ENCODE measurements at places on chromosomes 5 and 9. TPM values are rescaled to one million over a fixed set of nuclear protein-coding genes. Genes with fewer than 3 reads are reported as not detected.

GRCh38 chr9:120877276-120878034 lies 467 bp upstream of the PHF19 start:
- H3K27ac ChIP-seq = peak overlapping the region; percentile 48
- peaks cover 27% of the 10 kb centered on the region for H3K4me1 ChIP-seq
- DNase-seq = peak; percentile 74
- H3K36me3 ChIP-seq = no peaks in the 10 kb centered on the region

Gene ACOT12
- polyA plus RNA-seq = 0.06 TPM

GRCh38 chr5:174402222-174402812 lies 322.1 kb upstream of the MSX2 start:
- H3K4me3 ChIP-seq = no peak overlapping the region
- H3K27ac ChIP-seq = no peak overlapping the region
- DNase-seq = no peak
- no peaks in the 10 kb centered on the region for H3K36me3 ChIP-seq
- no peaks in the 10 kb centered on the region for H3K4me1 ChIP-seq

- H3K36me3 ChIP-seq = no peaks in the 10 kb centered on the region
- peak; percentile 15 for DNase-seq
- H3K4me3 ChIP-seq = no peak overlapping the region
- peaks cover 11% of the 10 kb centered on the region for H3K4me1 ChIP-seq
- H3K27me3 ChIP-seq = no peaks in the 10 kb centered on the region
These were observed 3.7 kb downstream of the C9orf50 start for GRCh38 chr9:129617167-129617566.

DNA sequence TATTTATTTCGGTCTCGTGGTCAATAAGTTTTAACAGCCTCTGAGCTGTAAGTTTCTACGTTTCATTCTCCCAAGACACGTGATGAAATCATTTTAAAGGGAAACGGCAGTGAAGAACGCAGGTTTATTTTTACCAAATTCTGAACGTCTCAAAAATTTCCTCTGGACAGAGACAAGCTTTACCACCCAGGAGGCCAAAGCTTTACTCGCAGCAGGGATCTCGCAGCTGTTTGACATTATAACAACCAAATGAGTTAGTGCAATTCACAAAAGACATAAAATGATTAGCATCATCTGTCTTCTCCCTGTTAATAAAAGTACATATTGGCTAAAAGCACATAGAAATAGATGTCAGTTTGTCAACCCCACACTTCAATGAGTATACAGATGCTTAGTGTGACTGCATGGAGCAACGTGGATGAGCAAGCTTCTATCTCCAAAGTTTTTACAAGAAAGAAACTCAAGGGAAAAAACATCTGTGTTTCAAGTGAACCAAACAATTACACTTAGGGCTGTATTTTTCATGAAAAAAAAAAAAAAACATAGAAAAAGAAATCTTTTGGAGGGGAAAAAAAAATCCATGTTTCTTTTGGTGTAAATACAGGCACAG lies 2.5 kb downstream of the SEMA5A start:
- H3K4me3 ChIP-seq = no peak overlapping the region
- DNase-seq = no peak
- peaks cover 7% of the 10 kb centered on the region for H3K27me3 ChIP-seq
- no peaks in the 10 kb centered on the region for H3K36me3 ChIP-seq
- H3K4me1 ChIP-seq = peaks cover 17% of the 10 kb centered on the region

Gene PCDHA11
- polyA plus RNA-seq = not detected

Gene ADRB2
- 2.6 TPM for polyA plus RNA-seq

DNA sequence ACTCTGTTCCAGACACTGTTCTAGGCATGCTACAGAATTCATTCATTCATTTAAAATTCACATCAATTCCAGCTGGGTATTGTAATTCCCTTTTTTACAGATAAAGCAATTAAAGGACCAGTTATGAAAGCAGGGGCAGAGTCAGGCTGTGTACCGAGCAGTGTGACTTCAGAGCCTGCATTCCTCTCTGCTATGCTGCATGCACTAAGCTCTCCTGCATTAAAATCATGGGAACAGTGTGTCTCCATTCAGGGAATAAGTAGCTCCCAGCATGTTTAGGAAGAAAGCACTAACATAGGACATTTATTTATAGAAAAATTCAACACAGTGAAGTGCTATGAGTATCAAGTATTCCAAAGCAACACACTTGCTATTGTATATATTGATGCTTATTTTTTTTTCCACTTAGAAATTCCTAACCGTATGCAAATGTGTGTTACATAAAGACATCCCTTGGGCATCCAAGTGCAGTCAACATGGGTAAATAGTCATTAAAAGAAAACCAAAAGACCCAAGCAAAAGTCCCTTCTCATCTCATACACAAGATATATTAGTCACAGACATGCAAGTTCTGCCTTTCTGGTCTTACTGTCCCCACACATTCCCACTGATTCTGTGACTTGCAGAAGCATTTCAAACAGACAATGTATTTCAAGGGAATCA lies 173.7 kb downstream of the GABRB2 start:
- H3K27me3 ChIP-seq = no peaks in the 10 kb centered on the region
- no peaks in the 10 kb centered on the region for H3K4me1 ChIP-seq
- no peak for DNase-seq

GRCh38 chr9:83596899-83597504 lies 25.9 kb upstream of the IDNK start:
- H3K27ac ChIP-seq = no peak overlapping the region
- peak; percentile 45 for DNase-seq
- no peak overlapping the region for H3K4me3 ChIP-seq
- H3K36me3 ChIP-seq = no peaks in the 10 kb centered on the region
- no peaks in the 10 kb centered on the region for H3K4me1 ChIP-seq

Measured in B cell (primary cell).